ENCODE measurements at places on chromosomes 4 and X.

DNA sequence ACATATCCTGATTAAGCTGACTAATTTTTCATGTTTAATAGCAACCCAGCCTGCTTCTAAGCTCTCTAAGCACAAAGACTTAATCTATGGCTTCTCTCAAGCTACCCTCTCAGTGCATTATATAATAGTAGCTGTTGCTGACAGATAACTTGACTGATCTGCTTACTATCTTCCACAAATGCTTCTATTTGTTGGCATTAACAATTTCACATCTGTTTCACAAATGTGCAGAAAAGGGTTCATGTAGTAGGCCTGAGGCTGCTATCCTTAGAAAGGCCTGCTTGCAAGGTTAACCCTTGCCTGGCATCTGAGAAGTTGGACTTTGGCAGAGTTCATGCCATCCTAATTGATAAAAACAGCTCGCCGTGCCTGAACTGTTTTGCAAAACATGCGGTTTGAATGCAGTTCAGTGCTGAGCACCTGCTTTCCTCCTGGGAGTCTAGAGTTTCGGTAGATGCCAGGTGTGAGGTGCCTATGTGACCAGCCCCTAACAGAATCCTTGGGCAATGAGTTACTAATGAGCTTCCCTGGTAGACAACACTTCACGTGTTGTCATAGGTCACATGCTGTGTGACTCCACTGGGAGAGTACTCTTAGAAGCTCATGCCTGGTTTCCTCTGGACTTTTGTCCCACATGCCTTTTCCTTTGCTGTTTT, 68.4 kb downstream of the NSG1 start:
- no peak for DNase-seq

DNA sequence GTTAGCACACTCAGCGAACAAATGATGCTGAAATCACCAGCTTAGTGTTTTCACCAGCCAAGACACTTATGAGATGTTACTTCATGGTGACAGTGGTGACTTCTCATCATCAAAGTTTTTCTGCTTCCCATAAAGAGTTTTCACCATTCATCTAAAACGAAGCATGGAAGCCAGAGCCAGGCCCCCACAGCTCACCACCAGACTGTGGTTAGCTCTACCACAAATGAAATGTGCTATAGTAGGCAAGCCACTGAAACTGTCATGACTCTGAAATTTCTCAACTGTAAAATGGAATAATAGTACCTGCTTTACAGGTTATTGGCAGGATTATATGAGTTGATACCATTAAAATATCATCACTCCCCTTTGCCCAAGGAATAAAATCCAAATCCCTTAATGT, 56.4 kb upstream of the HHIP start:
- DNase-seq, result no peak

- no peak for DNase-seq
These were observed 605.6 kb upstream of the BOD1L1 start for GRCh38 chr4:14233126-14233525.

- DNase-seq, result no peak
These were observed 547.0 kb upstream of the POU3F4 start for GRCh38 chrX:82961129-82961528.

GRCh38 chrX:71994601-71995000, 84.0 kb downstream of the NHSL2 start:
- DNase-seq, result no peak

DNA sequence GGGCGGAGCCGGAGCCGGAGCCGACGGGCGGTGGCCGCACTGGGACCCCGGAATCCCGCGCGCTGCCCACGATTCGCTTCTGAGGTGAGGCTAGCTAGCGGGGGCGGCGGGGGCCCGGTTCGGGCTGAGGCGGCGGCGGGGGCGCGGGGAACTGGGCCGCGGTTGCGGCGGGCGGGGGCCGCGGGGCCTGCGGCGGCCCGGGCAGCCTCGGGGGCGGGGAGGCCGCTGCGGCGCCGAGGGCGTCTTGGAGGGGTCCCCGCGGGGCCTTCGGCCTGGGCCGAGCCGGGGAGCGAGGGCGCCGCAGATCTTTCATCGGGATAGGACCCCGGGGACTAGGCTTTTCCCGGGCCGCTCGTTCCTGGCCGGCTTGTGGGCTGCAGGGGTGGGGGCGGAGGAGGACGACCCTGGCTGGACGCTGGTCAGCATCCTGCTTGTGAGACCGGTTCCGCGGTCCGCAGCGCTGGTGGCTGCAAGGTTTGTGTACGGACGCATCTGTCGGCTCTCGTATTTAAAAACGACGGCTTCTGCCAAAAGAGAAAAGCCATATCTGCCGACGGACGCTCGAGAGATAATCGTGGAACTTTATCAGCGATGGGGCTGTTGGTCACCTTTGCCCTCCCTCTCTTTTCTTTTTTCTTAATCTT, 419 bp downstream of the ADD1 start:
- DNase-seq, result no peak

GRCh38 chr4:6324461-6324998, 54.9 kb downstream of the WFS1 start:
- DNase-seq, result no peak

GRCh38 chr4:51868449-51868847, 25.5 kb downstream of the DCUN1D4 start:
- DNase-seq, result no peak

DNA sequence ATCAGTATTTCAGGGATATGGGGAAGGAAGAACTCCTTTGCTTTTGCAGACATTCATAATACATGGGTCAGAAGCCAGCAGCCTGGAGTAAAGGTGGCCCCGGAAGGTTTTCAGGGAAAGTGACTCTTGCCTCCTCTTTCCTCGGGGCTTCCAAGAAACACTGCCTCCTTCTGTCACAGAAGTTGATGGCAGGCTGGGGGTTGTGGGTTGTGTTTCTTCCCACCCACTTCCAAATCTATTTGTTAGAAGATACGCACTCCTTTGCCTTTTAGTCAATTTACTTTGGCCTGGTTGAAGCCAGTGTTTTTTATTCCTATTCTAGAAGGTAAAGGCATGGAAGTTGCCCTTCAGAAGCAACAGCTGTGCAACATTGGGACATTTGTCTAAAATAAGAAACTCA, 19.7 kb downstream of the KIT start:
- DNase-seq, result no peak

DNA sequence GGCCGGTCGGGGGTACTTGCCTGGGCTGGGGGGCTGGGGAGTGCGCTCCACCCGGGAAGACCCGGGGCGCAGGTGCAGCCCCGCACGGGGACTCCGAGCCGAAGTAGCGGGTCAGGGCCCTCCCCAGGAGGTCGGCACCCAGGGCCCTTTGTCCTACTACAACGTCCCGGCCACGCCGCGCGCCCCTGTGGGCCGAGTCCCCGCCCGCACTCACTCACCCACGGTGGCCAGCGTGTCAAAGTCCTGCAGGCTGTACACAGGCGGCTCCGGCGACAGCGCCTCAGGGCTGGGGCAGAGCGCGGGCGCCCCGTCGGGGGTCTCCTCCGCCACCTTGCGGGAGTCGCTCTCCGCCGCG, 602 bp downstream of the PRKX start:
- DNase-seq, result no peak

DNA sequence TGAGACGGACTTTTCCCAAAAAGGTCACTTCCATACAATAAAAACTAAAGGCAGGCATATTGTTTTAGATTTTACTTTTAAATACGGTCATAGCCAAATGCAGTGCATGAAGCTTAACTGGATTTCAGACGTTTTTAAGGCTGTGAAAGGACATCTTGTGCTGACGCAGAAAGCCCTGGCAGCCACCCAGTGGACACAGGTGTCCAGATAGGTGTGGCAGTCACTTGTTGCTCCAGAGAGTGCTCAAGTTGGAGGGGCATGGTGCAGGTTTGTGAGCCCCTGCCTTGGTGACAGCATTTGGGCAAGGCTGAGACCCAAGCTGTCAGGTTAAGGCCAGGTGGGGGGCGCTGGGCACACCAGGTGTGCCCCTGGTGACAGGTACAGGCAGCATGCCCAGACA, 135.8 kb upstream of the TBL1X start:
- DNase-seq, result no peak

DNA sequence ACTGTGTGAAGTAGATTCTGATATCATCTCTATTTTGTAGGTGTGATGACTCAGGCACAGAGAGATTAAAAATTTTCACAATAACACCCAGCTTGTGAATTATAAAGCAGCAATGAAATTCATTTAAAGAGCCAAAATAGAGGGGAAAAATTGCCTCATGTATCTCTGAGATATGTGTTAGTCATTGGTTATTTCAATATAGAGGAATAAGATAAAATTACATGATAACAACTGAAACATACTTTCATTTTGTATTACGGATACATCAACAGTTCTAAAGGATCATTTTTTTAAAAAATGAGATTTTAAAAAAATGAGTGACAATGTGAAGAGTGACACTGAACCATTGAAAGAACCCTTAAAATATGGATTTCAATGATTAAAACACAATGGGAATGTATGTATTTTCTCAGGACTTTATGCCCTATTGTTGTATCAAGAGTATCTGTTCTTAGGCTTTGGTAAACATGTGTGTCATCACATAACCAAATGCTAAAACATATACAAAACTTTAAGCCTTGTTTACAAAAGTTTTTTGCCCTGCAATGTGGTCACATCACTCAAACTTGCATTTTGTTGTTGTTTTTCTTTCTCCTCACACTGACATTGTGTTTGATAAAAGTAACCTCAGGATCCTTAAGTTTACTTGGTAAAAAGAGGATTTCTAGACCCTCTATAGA, 221.3 kb downstream of the ANTXR2 start:
- DNase-seq, result no peak

- no peak for DNase-seq
These were observed 288.6 kb upstream of the LDB2 start for GRCh38 chr4:17187003-17187402.

DNA sequence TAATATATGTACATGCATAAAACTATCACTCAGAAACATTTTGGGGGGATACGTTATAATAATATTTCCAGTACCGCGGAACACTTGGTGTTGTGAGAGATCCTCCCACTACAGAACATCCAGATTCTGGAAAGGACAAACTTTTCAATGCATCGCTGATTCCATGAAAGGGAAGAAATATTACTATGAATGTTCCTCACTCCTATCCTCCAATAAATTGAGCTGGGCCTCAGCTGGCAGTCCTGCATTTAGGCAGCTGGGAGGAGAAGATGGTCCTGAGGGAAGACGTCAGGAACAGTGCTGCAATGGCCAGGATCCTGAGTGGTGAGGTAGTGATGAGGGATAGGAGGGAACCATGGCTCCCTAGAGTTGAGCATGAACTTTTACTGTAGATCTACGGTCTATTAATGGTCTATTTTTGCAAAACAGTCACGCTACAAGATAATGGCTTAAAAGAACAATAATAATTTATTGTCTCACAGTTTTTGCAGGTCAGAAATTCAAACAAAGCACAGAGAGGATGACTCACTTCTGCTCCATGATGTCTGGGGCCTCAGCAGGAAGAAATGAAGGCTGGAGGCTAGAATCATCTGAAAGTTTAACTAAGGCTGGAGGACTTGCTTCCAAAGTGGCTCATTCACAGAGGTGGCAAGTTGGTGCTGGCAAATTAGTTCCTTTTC, 538.1 kb downstream of the STIM2 start:
- no peak for DNase-seq

GRCh38 chrX:102339312-102340298, 92.6 kb downstream of the NXF2 start:
- no peak for DNase-seq

DNA sequence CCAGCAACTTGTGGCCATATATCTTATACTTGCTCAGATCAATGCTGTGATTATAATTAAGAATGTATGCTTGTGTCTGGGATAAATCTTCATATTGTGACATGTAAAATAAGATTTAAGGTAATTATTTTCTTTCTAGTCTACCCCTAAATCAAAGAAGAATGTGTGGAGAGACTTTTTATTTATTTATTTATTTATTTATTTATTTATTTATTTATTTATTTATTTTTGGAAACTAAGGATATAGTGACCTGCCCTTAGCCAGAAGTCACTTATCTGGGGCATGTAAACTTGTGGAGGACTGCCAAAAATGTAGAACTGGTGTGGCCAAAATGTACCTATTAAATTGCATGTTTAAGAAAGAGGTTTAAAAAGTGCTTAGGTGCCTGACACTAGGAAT, 144.3 kb downstream of the BEND2 start:
- no peak for DNase-seq

GRCh38 chr4:147987252-147987651, 255.4 kb downstream of the ARHGAP10 start:
- DNase-seq, result no peak

DNA sequence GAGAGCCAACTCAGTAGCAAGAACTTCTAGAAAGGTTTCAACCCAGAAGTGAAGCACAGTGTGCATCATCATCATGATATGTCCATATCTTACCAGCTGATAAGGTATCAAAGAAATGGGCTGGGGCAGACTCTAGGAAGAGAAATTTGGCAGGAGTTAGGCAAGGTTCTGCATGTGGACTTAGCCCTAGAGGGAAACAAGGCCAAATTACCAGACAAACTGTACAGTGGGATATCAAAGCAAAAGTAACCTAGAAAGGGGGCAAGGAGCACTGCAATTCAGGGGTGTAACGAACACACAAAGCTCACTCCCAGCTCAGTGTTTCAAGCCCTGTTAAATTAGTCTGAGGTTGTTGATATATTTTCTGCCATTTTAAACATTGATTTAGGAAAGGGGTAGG, 407.4 kb downstream of the SMARCA1 start:
- DNase-seq, result no peak

- no peak for DNase-seq
These were observed 2.2 kb downstream of the AR start for GRCh38 chrX:67545893-67546495.

DNA sequence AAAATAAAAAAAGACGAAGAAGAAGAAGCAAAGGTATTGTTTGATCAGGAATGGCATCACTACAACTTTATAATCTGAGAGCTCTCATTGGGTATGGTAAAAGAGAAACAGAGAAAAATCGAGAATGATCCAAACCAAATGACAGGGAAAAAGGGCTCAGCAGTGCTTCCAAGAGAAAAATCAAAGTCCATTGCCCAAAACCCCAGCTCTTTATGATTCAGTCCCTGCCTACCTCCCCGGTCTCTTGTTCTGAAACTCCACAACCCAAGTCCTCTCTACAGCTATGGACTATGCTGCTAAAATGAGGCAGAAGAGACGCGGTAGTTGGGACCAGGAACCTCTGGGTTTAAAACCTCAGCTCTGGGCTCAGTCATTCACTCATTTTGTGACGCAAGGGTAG, 341.1 kb upstream of the PPARGC1A start:
- DNase-seq, result no peak

GRCh38 chr4:8589336-8589735, 3.2 kb upstream of the CPZ start:
- no peak for DNase-seq

- DNase-seq, result no peak
These were observed 9.6 kb upstream of the EXOSC9 start for GRCh38 chr4:121791481-121791880.

DNA sequence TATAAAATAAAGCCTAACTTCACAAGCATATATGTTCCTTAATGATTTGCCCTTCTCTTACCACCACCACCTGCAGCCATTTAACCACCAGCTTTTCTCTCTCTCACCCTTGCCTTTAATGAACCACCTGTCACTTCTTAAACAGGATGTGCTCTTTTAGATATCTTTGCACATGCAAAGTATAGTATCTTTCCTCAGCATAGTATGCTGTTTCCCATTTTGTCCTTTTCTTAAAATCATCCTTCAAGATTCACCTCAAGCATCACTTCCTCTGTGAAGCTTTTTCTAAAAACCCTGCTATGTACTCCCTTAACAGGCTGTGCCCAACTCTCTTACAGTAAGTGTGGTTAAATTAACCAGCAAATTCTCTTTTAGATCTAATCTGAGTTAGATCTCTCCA, 8.2 kb upstream of the CNOT6L start:
- no peak for DNase-seq

GRCh38 chr4:140019619-140020347, 134.2 kb downstream of the MAML3 start:
- DNase-seq, result no peak

- no peak for DNase-seq
These were observed 5.7 kb upstream of the GPR174 start for GRCh38 chrX:79138658-79139241.

GRCh38 chrX:14235004-14235403, 205.3 kb upstream of the GEMIN8 start:
- no peak for DNase-seq

Data from stimulated activated CD8-positive, alpha-beta memory T cell treated with anti-CD3 and anti-CD28 coated beads, Interleukin-4, amount 100 ng/mL, for 24 hours (primary cell).